ENCODE measurements at places on chromosomes 4 and X.

- no peak for DNase-seq
Observed at GRCh38 chr4:55996646-55997045, 47.9 kb downstream of the CEP135 start.

DNA sequence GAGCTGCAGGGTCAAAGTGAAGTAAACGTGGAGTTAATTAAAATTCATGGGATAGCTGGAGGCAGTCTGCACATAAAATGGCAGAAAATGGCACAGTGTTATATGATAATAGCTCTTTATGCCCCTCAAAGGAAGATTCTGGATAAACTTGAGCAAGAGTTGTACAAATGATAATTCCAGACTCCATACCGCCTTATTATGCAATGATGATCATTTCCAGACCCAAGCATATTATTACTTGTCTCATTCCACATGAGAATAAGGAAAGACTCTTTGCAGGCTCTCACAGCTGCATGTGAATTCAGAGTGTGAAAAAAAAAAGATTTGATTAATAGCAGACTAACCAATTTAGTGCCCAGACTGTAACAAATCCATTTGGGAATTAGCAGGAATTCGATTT, 105.4 kb downstream of the STK32B start:
- no peak for DNase-seq

GRCh38 chrX:23514082-23514481, 153.2 kb upstream of the PRDX4 start:
- DNase-seq, result no peak

DNA sequence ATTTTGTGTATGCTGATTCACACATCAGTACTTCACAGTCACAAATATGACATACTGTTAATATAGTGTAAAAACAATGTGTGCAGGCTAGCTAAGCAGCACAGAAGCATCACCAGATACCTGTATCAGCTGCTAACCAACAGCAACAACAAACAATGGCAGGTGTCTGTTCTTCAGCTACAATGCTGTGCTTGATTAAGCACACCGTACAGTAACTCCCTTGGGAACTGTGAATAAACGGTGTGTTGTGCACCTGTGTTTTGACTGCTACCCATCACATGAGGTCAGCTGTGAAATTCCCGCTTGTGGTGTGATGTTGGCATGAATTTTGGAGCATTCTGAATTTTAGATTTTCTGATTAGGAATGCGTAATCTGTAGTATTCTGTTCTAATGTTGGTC, 379.7 kb upstream of the FAT1 start:
- DNase-seq, result no peak

GRCh38 chrX:16416588-16416987, 233.4 kb upstream of the S100G start:
- no peak for DNase-seq
